ENCODE measurements at places on chromosomes 3 and 15.

GRCh38 chr3:134392336-134392983, 18.2 kb upstream of the AMOTL2 start:
- no peak for DNase-seq

GRCh38 chr3:14156843-14157561, 21.4 kb downstream of the XPC start:
- DNase-seq, result no peak

DNA sequence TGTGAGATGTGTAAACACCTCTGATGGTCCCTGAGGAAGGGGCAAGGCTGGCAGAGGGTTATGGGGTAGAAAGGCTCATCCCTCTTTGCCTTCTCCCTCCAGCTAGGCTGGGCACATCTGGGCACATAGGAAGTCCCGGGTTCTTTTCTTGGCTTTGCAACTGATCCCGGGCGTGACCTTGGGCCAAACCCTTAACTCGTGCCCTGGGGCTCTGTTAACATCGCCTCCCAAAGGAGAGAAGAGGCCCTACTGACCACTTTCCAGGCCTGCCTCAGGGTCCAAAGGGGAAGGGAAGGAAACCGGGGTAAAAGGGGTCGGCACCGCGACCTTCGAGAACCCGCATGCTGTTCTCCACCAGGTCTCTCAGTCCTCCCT, 549 bp downstream of the C3orf18 start:
- no peak for DNase-seq

DNA sequence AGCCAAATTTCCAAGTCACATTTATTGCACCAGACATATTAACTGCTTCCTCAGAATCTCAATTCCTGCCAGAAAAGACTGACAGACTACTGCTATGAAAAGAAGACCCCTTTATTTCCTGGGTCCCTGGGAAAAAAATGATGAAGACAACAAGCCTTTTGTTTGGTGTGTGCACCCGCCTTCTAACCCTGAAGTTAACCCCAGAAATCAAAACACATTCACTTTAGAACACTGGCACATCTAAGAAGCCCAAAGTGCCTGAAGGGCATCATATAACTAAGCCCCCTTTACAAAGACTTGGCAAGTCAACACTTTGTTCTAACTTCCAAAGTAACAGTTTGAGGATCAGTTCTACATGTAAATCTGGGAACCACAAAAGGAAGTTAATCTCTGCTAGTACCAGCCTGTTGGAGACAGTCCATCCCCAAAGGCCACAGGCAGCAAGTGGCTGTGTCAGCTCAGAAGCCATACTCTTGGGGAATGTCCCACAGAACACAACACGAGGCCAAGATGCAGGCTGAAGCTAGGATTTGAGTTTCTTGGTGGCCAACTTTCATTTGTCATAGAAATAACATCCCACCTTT, 16.3 kb upstream of the ATP1B3 start:
- DNase-seq, result no peak

GRCh38 chr3:117282566-117282965, 573.0 kb downstream of the TUSC7 start:
- DNase-seq, result no peak

GRCh38 chr3:113743006-113743630, 2.9 kb downstream of the NAA50 start:
- DNase-seq, result no peak

DNA sequence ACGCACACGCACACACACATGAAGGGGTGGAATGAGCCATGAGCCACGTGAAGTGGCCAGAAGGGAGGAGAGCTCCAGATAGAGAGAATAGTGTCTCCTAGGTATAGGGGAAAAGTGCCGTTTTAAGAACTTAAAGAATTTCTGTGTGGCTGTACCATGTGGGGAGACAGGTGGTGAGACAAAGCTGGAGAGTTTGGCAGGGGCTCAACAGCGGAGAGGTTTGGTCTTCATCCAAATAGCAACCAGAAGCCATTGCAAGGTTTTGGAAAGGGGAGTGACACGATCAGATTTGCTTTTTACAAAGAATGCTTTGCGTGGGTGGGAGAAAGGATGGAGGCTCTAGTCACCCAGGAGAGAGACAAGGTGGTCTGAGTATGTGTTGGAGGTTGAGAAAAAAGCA, 146.0 kb downstream of the IL20RB start:
- no peak for DNase-seq
